ENCODE measurements at places on chromosomes 1 and 21.

GRCh38 chr1:204974327-204974726 lies 68.7 kb upstream of the CNTN2 start:
- DNase-seq: no peak

DNA sequence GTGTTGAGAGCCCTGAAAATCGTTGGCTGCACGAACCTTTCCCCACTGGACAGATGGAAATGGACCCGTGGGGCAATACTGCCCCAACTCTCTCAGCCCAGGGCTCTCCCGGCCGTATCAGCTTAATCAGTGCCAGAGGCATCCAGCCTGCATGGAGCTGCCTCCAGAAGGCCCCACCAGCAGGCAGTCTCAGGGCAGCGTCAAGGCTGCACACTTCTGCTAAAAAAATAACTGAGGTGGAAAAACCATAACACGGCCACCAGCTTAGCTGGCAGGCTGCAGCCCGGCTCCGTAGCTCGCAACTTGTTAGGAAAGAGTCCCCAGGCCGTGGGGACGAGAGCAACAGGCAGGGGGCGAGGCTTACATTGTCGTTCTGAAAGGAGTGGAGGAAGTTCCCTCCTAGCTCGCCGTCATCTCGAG lies 27.9 kb downstream of the MRPL37 start:
- no peak for DNase-seq

DNA sequence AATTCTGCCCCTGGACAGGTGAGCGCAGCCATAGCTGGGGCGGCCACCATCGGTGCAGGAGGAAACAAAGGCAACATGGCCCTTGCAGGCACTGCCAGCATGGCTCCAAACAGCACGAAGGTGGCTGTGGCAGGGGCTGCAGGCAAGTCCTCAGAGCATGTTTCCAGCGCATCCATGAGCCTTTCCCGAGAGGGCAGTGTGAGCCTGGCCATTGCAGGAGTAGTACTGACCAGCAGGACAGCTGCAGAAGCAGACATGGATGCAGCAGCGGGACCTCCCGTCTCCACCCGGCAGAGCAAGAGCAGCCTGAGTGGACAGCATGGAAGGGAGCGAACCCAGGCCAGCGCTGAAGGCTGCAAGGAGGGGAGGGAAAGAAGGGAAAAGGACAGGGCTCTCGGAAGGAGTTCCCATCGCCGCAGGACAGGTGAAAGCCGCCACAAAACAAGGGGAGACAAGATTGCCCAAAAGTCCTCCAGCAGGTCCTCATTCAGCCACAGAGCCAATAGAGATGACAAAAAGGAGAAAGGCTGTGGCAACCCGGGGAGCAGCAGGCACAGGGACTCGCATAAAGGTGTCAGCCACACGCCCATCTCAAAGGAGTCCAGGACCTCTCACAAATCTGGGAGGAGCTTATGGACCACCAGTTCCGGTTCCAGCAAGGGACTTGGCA lies 17.4 kb downstream of the ATF3 start:
- no peak for DNase-seq

DNA sequence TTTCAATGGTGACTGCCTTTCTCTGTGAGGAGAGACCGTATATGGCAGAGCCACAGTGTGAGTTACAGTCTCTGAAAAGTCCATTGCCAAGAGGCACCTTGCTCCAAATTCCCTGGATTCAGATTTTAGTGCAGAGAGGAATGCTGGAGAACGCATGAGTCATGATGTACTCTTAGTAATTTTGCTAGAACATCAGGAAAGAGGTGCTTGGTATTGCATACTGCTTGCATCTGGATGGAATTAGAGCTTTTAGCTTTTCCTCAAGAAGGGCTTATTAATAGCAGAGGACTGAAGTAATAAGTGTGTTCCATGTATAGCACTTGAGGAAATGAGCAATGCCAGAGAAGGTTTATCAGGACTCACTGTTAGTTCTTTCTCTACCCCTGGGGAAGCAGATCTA lies 40.5 kb upstream of the AKT3 start:
- DNase-seq: no peak

GRCh38 chr1:186960861-186961260 lies 132.1 kb downstream of the PLA2G4A start:
- DNase-seq: no peak

DNA sequence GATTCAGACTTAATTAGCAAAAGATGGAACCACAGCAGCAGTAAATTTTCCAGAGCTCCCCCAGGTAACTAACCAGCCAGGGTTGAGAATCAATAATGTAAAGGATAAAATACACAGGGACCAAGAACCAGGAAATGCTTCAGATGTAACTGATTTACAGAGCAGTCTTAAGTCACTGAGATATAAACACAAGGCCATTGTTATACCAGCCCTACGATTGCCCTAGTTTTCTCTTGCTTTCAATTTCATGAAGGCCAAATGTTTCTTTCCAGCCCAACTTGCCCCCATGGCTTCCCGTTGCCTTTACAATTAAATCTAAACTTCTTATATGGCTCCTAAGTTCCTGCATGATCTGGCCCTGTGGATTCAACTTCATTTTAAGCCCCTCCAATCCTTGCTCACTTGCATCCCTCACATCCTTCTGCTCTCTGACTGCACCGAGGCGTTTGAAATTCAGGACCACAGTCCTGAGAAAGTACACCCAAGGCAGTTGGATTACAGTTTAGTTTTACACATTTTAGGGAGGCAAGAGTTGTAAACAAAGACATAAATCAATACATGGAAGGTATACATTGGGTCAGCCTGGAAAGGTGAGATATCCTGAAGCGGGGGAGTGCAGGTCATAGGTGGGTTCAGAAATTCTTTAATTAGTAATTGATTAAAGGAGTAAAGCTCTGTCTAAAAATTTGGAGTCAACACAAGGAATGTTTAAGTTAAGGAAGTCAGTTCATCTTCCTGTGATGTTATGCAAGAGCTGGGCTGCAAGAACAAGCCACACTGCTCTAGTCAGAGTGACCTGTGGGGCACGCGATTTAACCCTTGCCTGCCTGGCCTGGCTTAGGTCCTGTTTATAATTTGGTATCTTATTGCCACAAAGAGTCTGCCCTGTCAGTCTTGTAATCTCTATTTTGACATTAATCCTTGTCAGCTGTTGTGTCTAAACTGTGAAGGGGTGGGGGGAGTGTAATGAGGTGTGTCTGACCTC lies 69.9 kb upstream of the COG2 start:
- no peak for DNase-seq

GRCh38 chr1:151458802-151459330 lies 428 bp downstream of the POGZ start:
- DNase-seq: peak; percentile 69

All from CD4-positive, alpha-beta T cell treated with Interleukin-10 for 1 hour (primary cell).